ENCODE measurements at places on chromosomes 11 and 22. TPM values are rescaled to one million over a fixed set of nuclear protein-coding genes. Genes with fewer than 3 reads are reported as not detected.

Gene ESRRA
- 44.8 TPM for total RNA-seq

Gene XKR3
- total RNA-seq, result 0.13 TPM

Gene MMP8
- total RNA-seq, result not detected

Gene MS4A6E
- total RNA-seq, result not detected

Gene OR10D3
- not detected for total RNA-seq

Gene MS4A15
- not detected for total RNA-seq

GRCh38 chr11:6780829-6781228 lies 2.0 kb upstream of the OR2AG1 start:
- DNase-seq, result no peak

DNA sequence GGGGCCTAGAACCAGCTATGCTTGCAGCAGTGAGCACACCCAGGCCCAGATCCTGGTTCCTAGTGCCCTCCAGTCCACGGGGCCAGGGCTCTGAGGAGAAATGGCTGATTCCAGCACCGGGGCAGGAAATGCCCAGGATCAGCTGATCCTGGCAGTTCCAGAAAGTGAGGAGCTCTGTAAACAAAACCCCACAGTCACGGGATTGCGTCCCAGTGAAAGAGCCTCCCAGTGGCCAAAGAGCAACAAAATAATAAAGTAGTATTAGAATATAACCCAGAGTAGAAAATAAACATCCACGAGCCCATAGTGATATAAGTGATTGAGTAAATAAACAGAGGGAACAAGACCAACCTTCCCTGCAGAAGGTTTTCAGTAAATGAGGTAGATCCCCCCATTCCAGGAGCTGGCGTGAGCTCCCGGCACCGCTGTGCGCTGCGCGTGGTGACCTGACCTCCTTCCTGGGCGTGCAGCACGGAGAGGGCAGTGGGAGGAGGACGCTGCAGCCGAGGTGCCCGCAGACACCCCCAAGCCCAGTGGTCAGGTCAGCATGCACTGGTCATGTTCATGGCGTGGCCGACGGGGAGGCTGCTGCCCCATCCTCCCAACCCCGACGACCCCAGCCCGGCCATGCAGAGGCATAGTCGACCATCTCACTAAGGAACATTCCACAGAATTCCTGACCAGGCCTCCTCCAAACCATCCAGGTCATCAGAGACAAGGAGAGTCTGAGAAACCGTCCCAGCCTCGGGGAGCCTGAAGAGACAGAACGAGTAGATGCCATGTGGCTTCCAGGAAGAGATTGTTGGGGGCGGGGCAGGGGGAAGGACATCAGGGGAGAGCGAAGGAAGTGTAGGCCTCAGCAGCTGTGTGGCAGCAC lies 19.8 kb downstream of the PTDSS2 start:
- DNase-seq, result no peak

DNA sequence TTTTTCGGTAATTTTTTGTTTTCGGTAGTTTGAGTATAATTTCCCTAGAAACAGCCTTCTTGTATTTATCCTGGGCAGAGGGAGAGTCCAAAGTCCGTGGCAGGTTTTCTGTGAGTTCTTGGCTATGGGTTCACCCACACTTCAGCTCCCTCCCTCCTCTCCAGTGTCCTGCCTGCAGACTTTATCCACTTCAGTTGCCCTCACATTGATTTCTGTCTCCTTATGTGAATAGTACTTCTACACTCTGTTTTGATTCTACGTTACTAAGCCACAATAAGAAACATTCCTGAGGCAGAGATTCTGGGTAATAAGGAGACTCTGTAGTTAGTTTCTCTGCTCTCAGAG lies 868.6 kb downstream of the METTL15 start:
- no peak for DNase-seq

GRCh38 chr11:88183233-88183632 lies 8.0 kb upstream of the RAB38 start:
- DNase-seq, result no peak

- DNase-seq, result no peak
Observed at GRCh38 chr22:20080776-20081654, 974 bp downstream of the DGCR8 start.

GRCh38 chr11:116540645-116541304 lies 232.0 kb downstream of the BUD13 start:
- DNase-seq, result no peak

GRCh38 chr22:24414984-24415945 lies 12.1 kb upstream of the ADORA2A start:
- DNase-seq, result no peak

DNA sequence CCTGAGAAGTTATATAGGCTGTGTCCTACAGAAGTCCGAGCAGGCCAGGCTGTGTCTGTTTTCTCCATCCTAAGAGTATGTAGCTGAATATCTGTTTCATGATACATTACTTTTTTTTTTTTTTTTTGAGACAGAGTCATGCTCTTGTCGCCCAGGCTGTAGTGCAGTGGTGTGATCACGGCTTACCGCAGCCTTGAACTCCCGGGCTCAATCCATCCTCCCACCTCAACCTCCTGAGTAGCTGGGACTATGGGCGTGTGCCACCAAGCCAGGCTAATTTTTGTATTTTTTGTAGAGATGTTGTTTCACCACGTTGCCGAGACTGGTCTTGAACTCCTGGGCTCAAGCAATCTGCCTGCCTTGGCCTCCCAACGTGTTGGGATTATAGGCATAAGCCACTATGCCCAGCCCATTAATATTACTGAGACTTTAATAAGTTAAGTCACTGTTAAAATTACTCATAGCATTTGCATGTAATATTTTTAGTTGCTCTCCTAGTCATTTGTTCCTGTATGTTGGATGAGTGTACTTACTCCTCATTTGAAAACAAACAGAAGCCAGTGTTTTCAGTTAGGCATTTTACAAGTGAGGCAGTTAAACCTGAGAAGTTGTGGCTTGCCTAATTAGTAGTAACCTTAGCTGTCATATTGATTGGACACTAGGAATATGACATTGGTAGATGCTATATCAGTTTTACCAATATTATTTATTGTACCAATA lies 26.1 kb downstream of the DRG1 start:
- no peak for DNase-seq

- DNase-seq, result no peak
Observed at GRCh38 chr11:130403271-130403804, 25.1 kb downstream of the ADAMTS8 start.

- DNase-seq, result no peak
Observed at GRCh38 chr11:66548041-66548440, 1.3 kb downstream of the ACTN3 start.

- no peak for DNase-seq
Observed at GRCh38 chr11:23569134-23569533, 708.9 kb upstream of the CCDC179 start.

GRCh38 chr11:1906181-1906580 lies 13.3 kb upstream of the TNNT3 start:
- DNase-seq, result no peak

- no peak for DNase-seq
Observed at GRCh38 chr11:132472411-132473172, 1059.7 kb downstream of the OPCML start.

DNA sequence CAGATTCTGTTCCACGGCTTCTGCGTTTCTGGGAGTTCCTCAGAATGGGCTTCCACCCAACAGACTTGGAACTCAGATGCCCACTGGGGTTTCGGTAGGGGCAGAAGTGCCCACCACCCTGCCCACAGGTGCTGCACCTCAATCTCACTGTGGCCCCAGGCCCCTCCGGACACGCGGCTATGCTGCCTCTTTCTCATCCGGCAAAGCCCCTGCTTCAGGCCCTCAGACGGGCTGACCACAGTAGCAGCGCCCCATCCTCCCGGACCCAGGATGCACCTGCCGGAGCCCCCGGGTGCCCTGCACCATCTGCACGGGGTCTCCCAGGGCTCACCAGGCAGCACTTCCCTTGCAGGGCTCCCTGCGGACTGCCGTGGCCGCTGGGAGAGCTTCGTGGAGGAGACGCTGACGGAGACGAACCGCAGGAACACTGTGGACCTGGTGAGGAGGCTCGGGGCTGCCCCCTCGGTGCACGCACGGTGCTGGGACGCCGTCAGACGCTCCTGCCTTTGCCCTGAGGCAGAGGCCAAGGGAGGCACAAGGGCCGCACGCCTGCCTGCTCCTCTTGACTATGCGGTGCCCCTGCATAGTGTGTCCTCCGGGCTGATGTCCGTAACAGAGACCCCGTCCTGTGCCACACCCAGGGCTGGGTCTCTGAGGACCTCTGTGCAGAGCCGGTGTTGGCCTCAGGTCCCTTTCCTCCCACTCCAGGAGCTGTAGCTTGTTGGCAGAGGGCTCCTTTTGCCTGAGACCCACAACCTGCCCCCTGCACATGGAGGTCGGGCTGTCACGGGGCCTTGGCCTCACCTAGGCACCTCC lies 38.6 kb downstream of the SBF1 start:
- DNase-seq, result no peak

DNA sequence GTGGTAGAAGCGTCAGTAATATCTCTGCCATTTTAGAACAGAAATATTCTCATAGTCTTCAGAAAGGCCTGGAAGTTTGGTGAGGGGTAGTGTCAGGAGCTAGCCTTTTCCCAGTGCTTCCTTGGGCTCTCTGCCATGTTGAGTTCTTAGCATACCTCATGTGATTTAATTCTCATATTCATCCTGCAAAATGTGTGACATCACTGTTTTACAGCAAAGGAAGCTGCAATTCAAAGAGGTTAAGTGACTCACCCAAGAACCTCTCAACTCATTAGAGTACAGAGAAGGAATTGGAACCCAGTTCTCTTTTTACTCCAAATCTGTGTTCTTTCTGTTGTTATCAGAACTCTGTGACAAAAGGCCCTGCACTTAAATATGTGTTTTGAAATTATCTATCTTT lies 72.1 kb downstream of the RNF169 start:
- no peak for DNase-seq

- DNase-seq, result no peak
Observed at GRCh38 chr11:72426103-72426757, 8.1 kb downstream of the CLPB start.

DNA sequence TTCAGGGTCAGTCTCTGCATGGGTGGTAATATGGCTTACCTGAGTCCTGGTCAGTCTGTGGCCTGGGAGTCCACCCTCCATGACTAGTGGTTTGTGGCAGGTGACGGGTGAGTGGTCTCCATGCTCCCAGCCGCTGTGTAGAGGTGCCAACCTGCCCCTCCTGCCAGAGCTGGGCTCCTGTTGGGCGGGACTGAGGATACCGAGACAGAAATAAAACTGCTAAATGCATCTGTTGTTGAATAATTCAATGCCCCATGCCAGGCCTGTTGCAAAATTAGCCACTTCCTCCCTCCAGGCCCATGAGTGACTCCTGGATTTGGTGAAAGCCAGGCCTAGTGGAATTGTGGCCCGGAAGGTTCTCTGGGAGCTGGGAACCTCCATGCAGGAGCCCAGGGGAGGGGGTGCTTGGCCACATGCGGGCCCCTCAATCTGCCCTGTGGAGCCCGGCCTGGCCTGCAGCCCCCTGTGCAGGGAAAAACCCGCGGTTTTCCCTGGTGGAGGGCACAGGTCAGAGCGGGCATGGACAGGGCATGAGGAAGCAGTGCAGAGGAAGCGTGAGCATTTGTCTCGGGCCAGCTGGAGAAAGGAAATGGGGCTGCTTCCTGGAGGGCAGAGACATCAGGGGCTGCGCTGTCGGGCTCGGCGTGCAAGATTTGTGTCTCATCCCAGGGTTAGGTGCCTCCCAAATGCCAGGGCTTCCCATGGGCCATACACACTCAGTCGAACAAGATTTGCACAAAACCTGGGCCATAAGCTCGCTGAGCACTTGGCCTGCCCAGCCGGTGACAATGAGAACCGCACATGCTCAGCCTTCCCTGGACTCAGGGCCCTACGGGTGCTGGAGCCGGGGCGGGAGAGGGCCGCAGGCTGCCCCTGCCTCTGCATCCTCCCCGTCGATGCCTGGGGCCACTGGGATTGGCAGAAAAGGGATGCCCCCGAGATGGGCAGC lies 66.9 kb downstream of the KCNQ1 start:
- peak; percentile 5 for DNase-seq

DNA sequence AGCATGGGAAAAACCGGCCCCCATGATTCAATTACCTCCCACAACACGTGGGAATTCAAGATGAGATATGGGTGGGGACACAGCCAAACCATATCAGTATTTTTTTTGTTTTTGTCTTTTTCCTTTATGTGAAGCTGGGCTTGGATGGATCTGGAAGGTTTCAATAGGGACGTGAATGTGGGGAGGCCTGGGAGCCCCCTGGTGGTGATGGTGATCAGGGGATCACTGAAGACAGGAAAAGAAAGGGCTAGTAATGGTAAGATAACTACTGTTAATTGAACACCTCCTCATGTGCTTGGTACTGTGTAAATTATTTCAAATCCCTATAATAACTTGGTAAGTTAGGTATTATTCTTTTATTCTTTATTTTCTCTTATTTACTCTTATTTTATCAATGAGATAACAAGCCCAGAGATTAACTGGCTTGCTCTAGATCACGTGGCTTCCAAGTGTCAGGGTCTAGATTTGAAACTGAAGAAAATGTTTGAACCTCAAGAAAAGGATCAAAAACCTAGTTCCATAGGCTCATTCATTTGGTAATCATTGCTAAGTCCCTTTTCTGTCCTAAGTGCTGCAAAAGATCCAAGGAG lies 364.2 kb downstream of the TENM4 start:
- DNase-seq, result no peak

DNA sequence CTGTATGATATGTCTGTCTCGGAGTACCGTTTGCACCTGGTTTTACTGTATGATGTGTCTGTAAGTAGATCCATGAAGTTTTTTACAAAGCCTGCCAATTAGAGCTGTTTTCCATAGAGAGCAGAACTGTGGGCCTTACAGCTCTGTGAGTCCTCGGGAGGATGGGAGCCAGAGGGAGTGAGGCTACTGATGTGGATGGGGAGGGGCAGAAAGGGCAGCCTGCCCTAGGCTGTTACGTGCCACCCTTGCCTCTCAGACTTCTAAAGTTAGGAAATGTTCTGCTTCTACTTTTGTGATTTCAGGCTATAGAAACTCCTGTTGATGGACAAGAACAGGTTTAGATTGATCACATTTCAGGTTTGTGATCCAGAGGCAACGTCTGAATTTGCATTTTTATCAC lies 105.2 kb downstream of the PPP6R3 start:
- DNase-seq, result no peak

GRCh38 chr22:47654922-47655491 lies 892.6 kb downstream of the TBC1D22A start:
- no peak for DNase-seq

DNA sequence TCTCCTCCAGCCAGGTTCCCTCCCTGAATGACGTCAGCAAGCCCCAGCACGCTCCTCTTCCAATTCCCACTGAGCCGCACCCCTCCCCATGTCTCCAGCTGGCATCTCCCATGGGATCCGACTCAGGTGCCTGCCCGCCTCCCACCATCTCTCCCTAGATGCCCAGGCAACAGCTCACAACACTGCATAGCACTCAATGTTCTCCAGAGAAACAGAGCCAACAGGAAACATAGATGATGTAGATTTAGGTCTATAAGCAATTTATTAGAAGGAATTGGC lies 532.3 kb downstream of the BRD1 start:
- no peak for DNase-seq

DNA sequence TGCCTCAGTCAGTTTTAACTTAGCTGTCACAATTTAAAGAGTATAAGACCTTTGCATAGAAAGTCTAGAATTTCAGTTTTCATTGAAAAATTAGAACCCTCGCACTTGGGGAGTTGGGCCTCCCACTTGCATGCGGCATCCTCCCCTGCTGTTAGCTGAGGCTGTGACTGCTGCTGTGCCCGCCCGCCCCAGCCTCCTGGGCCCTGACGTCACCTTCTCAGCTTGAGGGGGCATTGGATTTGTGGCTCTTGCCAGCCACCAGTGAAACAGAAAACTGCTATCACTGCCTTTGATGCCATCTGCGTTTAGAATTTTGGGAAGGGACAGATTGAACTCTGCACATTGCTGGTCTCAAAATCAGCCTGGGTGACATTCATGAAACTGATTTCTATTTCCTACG lies 108.7 kb downstream of the CTTN start:
- DNase-seq, result no peak

GRCh38 chr11:35016916-35017315 lies 100.5 kb downstream of the PDHX start:
- no peak for DNase-seq

Data from activated B cell treated with CpG ODN at 0.5 μM for 24 hours (primary cell).